Activated naive CD4-positive, alpha-beta T cell treated with anti-CD3 and anti-CD28 coated beads, Interleukin-2, amount 50 U/mL, for 72 hours (primary cell): ENCODE measurements at places on chromosomes 5 and 9.

GRCh38 chr5:96969366-96969765 is 33.5 kb downstream of the LNPEP start:
- DNase-seq, result no peak

GRCh38 chr9:5563417-5563815 is 53.1 kb downstream of the PDCD1LG2 start:
- no peak for DNase-seq

GRCh38 chr5:150024346-150024984 is 23.9 kb downstream of the HMGXB3 start:
- DNase-seq, result no peak

- DNase-seq, result no peak
Measured at GRCh38 chr9:97545486-97545885, 44.0 kb downstream of the TMOD1 start.

GRCh38 chr5:111411301-111411700 is 101.0 kb downstream of the STARD4 start:
- no peak for DNase-seq

GRCh38 chr9:128422783-128423150 is 2.1 kb downstream of the CERCAM start:
- no peak for DNase-seq

DNA sequence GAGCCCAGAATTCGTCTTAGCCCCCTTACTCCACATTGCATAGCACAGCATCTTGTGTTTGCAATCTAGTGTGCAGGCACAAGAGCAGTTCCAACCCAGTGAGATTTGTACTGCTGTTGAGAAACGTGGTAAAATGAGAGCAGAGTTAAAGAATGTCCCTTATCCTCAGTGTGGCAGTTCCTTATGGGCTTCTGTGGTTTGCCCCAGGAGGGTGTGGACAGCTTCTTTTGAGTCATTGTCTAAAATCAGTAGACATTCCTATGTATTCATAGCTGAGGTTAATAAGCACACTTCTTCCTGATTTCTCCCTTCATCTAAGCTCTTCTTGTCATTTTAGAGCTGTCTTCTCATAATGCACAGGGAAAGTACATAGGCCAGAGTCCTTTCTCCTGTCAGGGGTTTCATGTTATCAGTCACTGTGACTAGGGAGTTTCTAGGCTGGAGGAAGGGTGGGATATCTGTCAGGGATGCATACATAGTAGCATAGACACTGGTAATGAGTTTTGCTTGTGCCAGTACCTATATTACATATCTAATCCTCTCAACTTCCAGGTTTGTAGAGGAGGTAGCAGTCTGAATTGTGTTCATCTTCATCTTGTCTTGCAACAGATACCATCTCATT is 2.0 kb upstream of the CAVIN4 start:
- no peak for DNase-seq

DNA sequence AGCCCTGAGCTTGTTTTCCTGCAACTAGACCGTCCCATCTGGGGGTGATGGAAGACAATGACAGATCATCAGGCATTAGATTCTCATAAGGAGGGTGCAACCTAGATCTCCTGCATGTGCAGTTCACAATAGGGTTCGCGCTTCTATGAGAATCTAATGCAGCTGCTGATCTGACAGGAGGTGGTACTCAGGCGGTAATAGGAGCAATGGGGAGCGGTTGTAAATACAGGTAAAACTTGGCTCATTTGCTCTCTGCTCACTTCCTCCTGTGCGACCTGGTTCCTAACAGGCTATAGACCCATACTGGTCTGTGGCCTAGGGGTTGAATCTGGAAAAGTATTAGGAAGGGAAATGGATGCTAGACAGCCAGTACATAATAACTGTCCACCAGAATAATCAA is 39.7 kb downstream of the PTTG1 start:
- DNase-seq, result no peak

- DNase-seq, result no peak
Measured at GRCh38 chr9:35294066-35294465, 132.3 kb downstream of the UNC13B start.

DNA sequence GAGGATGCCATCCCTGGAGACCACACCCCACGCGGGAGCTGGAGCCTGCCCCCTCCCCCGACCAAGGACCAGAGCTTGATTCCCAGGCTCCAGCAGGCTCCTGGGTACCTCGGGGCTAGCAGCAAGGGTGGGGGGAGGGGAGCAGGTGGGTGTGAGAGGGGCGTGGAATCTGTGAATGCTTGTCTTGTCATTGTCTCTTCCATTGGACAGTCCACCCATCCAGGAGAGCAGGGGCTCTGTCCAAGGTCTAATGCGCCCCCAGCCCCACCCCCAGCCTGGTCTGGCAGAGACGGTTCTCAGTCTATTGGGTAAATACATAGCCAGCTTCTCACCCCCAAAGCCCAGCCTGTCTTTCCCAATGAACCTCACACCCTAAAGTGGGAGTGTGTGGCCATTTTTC is 22.8 kb downstream of the URM1 start:
- DNase-seq, result no peak

GRCh38 chr5:76194340-76194739 is 111.2 kb downstream of the SV2C start:
- no peak for DNase-seq
